ENCODE measurements at places on chromosomes 3 and 15.

GRCh38 chr15:85125056-85125661, 143.5 kb downstream of the PDE8A start:
- DNase-seq, result no peak

DNA sequence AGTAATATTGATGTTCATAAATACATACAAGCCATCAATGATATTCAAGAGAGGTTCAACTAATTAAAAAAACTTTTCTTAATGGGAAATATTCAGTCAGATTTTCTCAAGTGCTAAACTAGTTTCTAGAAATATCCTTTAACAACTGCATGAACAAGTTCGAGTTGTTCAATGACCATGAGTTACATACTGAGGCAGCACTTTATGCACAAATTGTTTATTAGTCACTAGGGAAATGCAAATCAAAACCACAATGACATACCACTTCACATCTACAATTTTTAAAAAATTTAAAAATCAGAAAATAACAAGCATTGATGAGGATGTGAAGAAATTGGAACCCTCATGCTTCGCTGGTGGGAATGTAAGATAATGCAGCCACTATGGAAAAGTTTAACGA, 62.4 kb downstream of the RAD18 start:
- DNase-seq, result no peak

- DNase-seq, result no peak
Observed at GRCh38 chr3:134312072-134312872, 61.6 kb upstream of the RYK start.

DNA sequence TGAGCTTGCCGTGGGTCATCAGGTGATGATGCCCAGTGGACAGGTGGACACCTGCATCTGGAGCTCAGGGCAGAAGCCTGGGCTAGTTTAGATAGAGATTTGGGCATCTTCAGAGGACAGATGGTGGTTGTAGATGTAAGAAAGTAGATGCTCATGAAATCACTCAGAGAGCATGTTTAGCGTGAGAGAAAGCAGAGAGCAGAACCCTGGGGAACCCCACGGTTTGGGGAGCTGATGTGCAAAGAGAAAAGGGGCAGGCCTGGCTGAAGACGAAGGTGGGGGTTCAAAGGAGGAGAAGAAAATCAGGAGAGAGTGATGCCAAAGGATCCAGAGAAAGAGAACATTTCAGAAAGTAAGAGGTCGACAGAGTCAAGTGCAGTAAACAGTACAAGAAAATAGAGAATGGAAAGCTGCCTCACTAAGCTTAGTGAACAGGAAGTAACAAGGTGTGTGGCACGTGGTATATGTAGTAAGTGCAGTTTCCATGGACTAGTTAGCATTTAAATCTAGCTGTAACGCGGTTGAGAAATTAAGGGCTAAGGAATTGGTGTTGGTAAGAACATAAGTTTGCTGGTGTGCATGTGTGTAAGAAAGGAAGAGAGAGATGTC, 13.5 kb downstream of the TIGIT start:
- DNase-seq, result no peak

DNA sequence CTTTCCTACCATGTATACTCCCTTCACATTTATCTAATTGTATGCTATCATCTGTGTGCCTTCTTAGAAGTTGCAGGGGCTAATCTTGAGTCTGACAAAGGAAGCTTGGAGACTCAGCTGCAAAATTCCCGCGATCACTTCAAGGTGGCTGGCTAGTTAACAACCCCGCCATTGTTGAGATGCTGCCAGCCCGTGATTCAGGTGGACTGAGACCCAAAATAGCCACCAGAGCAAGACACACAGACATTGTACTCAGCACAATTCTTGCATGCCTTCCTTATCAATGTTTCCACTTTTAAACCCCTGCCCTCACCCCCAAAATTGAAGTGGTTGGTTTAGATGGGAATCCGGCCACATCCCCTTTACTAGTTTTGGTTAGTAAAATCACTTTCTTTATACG, 225.8 kb upstream of the ZNF717 start:
- no peak for DNase-seq

GRCh38 chr15:41809526-41810220, 18.2 kb upstream of the JMJD7 start:
- no peak for DNase-seq
